HT-29 (cell line): ENCODE measurements at places on chromosomes 6 and 20.

GRCh38 chr6:18368277-18369105 is 18.7 kb upstream of the RNF144B start:
- peak; percentile 30 for DNase-seq

DNA sequence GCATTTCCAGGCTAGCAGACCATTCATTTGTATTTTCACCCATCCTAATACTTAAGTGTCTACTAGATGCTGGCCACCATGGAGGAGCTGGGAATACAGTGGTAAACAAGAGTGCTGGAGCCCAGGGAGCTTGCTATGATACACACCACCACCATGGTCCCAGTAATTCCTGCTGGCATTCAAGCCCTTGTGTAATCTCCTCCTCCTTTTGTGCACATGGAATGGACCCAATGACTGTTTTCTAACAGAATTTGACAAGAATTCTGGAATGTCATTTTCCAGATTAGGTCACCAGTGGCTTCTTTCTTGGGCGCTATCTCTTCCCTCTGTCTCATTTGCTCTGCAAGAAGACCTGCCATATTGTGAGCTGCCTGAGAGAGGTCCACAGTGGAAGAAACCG is 552.0 kb downstream of the C6orf118 start:
- DNase-seq = no peak

DNA sequence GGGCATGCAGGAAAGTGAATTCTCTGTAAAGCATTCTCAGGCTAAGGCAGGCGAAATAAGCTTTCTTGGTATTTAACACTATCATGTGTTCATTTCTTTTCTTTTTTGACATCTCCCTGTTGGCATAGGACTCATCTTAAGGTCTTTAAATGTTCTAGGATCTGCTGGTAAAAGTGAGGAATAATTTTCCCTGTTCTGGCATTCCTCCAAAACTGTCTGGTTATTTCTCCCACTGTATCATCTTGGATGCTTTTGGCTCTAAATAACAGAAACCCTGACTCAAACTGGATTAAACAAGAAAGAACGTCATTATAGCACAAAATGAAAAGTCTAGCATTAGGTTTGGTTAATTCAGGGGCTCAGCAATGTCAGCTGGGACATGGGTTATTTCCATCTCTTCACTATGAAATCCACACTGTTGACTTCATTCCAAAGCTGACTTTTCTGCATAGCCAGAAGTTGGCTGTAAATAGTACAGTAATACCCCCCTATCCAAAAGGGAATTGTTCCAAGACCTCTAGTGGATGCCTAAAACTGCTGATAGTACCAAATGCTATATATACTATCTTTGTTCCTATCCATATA is 37.9 kb upstream of the SNAP25 start:
- DNase-seq = no peak

DNA sequence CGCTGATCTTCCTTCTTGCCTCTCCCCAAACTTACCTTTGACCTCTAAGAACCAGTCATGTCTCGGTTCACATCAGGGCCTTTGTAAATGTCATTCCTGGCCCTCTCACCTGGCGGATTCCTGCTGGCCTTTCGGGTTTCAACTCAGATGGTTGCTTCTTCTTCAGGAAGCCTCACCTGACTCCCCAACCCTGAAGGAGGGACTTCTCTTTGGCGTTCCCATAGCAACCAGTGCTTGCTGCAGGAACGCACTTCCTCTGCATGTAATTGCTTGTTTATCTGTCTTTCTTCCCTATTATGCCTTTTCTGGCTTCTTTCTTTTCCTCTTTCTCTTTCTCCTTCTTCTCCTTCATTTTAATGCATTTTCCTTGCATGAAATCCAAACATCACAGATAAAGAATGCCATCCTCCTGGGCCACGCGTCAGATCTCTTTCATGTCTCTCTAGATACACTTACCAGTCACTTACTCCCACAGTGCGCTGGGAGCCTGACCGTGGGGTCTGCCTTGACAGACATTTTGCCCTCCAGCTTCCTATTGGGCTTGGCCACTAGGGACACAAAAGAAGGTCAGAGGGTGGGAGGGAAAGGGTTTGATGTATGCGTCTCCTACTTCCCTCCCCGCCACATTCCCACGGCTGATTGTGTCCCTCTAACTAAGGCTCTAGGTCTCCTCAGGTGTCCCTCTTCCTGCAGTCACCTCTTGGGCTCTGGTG is 295.7 kb upstream of the TSHZ2 start:
- no peak for DNase-seq

- no peak for DNase-seq
Observed at GRCh38 chr6:105591053-105591452, 188.2 kb upstream of the PREP start.

- DNase-seq = no peak
Observed at GRCh38 chr20:1827974-1828785, 67.0 kb upstream of the SIRPA start.

- peak; percentile 73 for DNase-seq
Observed at GRCh38 chr6:26272171-26272637, 92.8 kb upstream of the BTN3A2 start.

DNA sequence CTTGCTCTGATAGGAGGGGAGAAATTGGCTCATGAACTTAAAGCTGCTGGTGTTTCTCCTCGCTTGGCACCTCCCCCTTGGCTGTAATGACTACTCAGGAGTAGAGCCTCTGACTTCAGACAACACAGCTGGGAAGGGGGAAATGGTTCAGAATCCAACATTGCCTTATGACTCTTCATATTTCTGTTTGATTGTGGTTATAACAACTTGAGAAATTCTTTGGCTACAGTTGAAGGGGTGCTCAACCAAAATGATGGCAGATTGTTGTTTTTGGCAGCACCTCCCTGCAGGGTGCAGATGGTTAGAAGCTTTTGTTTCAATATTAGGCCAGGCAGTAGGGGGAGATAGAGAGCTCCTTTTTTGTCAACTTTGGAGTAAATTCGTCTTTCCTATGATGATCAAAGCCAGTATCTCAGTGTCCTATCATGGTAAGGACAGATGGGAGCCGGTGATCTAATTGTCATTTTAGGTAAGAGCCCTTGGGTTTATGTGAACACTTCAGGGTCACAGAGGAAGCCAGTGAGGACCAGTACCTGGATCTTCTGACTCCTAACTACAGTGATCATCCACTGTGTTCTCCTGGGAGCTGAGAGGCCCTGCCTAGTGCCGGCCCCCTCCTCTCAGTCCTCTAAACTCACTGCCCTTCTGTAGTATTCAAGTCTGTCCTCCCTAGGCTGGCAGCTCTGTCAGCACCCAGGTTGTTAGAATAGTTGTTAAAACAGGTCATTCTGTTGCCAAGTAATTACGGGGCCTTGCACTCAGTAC is 39.9 kb downstream of the RPRD1B start:
- peak; percentile 91 for DNase-seq

- DNase-seq = peak; percentile 11
Observed at GRCh38 chr6:141467881-141468280, 664.8 kb upstream of the GJE1 start.

GRCh38 chr6:31575335-31575901 is at the start of gene TNF:
Gene TNF, plus strand, starts transcription at chr6:31575565. Its CDS starts 177 bp downstream, at chr6:31575742.
- no peak for DNase-seq

GRCh38 chr6:83198486-83199172 is 5.5 kb downstream of the RWDD2A start:
- no peak for DNase-seq

DNA sequence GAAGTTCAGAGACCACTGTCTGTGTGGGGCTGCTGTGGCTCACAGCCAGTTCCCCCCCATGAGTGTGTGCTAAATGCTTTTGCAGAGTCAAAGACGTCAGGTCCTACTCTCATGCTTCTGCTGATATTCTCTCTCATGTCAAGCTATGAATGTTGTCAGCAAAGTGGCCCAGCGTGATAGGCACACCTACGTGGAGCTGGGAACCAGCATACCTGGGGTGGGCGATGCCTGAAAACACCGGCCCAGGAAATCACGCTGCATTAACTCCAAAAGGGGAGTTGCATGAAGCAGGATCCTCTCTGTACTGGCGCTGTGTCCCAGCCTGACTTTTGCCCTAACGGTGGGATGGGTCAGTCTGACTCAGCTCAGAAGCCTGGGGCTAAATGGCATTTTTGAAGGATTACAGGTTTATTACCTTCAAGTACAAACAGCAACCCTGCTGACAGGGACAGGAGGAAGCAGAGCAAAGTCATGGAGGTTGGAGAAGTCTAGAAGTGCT is 9.0 kb upstream of the MRPS10 start:
- peak; percentile 87 for DNase-seq

GRCh38 chr6:33840048-33840926 is 36.5 kb upstream of the MLN start:
- peak; percentile 24 for DNase-seq

DNA sequence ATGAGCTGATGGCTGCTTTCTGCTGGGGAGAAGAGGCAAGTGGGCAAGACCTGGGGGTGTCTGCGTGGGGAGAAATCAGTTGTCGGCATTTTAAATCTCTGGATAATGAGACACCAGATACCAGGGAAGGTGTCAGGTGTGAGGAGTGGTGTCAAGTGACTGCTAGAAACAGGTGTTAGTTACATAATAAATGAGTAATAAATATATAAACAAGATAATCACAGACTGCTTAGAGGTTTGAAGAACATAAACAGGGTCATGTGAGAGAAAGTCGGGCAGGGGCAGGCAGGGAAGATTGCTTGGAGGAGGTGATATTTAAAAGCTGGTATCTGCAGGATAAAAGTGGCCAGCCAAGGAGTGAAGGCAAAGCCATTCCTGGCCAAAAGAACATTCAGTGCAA is 87.2 kb upstream of the RIN2 start:
- DNase-seq = no peak

DNA sequence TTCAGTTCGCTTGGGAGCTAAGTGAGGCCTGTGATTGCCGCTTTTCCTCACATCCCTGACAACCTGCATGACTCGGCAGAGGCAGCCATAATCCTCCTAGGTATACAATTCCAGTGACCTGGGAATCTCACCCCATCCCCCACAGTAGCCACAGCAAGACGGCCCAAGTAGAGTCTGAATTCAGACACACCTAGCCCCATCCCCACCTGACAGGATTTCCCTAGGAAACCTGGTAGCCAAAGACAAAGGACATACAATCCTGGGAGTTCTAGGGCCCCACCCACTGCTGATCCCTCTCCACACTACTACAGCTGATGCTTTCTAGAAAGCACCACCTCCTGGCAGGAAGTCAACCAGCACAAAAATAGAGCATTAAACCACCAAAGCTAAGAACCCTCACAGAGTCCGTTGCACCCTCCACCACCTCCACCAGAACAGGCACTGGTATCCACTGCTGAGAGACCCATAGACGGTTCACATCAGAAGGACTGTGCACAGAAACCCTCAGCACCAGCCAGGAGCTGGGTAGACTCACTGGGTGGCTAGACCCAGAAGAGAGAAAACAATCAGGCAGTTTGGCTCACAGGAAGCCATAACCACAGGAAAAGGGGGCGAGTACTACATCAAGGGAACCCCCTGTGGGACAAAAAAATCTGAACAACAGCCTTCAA is 17.9 kb upstream of the RUNX2 start:
- DNase-seq = no peak

GRCh38 chr20:9602847-9603183 is 88.4 kb downstream of the LAMP5 start:
- no peak for DNase-seq

GRCh38 chr20:17674722-17675518 is 7.1 kb downstream of the RRBP1 start:
- no peak for DNase-seq

DNA sequence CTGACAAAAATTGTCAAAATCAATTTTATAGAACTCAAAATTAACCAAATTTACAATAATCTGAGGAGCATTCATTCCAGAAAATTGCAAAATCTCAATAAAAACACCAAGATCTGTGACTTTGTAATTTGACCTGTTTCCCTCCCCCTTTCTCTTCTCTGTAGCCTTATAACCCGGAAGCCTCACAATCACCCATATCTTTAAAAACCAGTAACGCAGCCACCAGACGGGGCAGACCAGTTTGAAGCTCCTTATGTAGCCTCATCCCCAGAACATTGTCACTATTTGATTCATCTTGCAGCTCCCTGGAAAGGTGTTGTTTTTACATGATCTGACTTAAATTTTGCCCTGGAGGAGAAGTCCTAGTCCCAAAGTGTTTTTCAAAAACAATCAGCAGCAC is 27.5 kb upstream of the TGM6 start:
- no peak for DNase-seq

- DNase-seq = no peak
Observed at GRCh38 chr20:9143926-9144325, 75.0 kb downstream of the PLCB4 start.

- no peak for DNase-seq
Observed at GRCh38 chr6:26344658-26345057, 20.3 kb upstream of the BTN3A2 start.

- DNase-seq = no peak
Observed at GRCh38 chr6:150266309-150266708, 102.5 kb upstream of the IYD start.

DNA sequence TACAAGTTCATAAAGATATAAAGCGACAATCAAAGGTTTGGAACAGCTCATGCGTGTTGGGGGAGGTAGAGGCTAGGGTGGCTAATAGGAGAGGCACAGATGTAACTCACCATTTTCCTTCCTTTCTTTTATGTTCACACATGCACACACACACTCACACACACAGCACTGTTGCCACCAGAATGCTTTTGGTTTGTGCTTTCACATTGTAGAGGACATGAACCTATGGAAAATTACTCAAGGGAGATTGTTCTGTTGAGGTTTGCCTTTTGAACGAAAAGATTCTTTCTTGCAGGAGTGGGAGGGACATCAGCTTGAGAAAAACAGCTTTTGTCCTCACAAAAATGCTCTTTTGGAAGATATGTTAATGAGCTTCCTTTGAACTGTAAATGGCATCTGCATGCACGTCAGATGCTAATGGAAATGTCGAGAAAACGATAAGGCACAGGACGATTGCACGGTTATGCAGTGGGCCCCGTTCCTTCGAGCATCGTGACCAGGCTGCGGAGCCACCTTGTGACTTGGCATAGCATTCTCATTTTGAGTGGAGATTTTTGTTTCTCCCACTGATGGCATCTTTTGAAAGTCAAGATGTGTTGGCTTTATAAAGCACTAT is 724.1 kb downstream of the KIF16B start:
- no peak for DNase-seq

GRCh38 chr6:113640051-113640450 is 217.1 kb upstream of the MARCKS start:
- DNase-seq = peak; percentile 42

DNA sequence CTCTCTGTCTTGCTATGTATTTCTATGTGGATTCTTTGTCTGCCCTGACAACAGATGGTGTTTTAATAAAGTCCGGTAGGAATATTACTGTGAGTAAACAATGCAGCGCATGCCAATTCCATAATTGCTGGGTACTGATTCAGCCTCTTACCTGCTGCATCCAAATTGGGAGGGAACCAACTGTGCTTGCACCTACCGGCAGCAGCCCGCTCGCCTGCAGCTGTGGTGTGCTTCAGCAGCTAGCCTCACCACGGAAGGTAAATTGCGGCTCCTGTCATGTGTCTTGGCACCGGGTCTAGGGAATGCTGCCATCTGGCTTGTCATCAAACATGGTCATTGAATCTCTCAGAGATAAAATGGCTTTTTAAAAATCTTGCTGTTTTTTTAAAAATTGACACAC is 704.8 kb upstream of the SLC35B3 start:
- DNase-seq = no peak
